ENCODE measurements at places on chromosomes 16 and 17.

GRCh38 chr16:83717308-83717707 is 90.5 kb upstream of the HSBP1 start:
- no peak for DNase-seq

DNA sequence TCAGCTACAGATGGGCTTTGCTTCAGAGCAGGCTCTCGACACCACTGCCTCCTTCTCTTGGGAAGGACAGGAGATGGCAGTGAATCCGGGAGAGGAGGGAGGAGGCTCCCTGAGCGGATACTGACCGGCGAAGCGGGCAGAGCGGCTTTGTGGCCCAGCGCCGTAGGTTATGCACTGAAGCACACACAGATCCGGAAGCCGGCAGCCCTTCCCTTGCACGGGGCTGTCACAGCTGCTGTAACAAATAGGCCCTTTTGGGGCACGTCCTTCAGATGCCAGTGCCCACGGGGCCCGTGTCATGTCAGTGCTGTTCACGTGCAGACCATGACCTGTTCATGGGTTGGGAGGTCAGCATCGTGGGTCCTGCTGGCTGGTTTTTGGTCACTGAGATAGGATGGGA is 144.7 kb upstream of the CHMP6 start:
- DNase-seq = no peak

DNA sequence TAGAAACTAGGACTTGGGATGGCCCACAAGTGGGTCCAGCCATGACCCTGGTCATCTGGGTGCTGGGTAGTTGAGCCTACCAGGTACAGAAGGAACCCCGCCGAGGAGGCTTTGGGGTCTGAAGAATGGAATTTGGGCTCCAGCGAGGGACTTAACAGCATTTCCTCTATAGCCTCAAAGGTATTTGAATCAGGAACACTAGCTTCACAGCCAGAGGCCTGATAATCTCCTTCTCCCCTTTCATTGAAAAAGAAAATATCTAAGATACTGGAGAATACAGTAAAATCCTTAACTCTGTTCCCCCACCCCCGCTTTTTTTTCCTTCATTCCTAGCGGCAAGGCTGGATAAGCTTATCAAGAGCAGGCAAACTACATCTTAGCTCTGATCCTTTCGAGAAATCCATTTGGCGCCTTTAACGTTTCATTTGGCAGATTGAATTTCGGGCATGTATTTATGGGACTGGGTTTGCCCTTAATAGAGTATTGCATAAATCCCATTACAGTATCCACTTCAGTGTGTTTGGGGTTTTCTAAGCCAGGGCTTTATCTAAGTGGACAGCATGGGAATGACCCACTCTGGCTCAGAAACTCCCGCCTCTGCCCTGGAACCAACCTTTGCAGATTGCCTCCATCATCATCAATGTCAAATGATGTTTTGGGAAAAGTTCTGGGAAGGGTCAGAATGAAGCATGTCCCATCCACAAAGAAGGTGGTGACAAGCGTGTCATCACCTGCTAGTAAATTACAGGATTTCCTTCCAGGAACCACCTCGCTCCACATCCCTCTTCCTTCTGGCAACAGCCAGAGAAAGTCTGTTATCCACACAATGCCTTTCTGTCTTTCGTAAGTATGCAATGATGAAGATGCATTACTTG is 36.9 kb downstream of the XYLT1 start:
- DNase-seq = no peak

DNA sequence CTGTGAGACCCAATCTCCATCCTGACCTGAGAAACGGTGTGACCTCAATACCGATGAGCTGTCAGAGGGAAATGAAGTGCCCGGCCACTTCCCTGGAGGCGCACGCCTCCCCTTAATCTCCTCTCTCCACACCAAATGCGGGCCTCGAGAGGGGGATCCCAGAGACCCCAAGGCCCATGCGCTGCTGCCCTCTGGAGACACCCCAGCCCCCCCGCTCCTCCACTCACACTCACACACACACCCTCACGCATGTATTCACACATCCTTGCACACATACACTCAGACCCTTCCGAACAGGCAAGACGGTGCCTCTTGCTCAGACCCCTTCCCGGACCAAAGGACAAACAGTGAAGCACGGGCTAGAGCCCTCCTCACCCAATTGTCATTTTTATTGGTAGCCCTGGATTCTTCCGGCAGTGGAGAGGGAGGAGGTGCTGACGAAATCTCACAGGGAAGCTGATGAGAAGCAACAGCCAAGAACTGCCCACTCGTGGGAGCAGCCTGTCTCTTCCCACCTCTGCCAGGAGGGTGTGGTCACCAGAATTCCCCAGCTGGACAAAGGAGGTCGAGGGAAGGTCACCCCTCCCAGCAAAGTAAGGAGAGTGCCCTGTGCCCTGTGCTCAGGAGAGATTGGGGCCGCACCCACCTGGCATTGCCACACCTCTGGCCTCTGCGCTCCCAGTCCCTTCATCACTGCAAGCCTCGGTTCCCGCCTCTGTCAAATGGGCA is 136.0 kb upstream of the TNRC6C start:
- no peak for DNase-seq

DNA sequence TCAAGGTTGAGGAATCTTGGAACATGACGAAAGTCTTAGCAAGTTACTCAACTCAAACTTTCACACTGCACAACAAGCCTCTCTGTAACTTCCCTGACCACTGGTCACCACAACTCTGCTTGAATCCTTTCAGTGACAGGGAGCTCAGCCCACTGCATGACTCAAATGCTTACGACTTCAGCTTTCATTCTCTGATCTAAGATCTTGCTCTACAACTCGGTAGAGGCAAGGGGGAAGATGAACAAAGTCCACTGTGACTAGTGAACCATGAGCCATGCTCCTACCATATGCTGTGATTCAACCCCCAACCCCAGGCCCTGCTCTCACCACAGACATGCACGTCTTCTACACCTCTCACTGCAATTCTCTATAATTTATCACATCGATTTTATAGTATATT is 160.9 kb downstream of the SLC39A11 start:
- no peak for DNase-seq
